Mesangial cell (primary cell): ENCODE measurements at places on chromosomes 4 and X. TPM values are rescaled to one million over a fixed set of nuclear protein-coding genes. Genes with fewer than 3 reads are reported as not detected.

CENPVL2 gene
- not detected in 2 replicates for total RNA-seq

DNAAF6 gene
- not detected in 2 replicates for total RNA-seq

GABRQ gene
- total RNA-seq: under 0.01 and 0.13 TPM in 2 replicates

GLUD2 gene
- total RNA-seq: 0.16 and 0.51 TPM in 2 replicates

FTSJ1 gene
- 72.1 and 146 TPM in 2 replicates for total RNA-seq

XG gene
- total RNA-seq: not detected in 2 replicates

MSANTD1 gene
- 0.16 and 0.25 TPM in 2 replicates for total RNA-seq

CSAG3 gene
- not detected in 2 replicates for total RNA-seq

ITM2A gene
- 0.33 and 0.89 TPM in 2 replicates for total RNA-seq

SSX4B gene
- total RNA-seq: not detected in 2 replicates

GAGE12E gene
- total RNA-seq: not detected in 2 replicates

MTMR8 gene
- total RNA-seq: 0.13 and 0.81 TPM in 2 replicates

TRPC3 gene
- under 0.01 and 0.51 TPM in 2 replicates for total RNA-seq

MAMLD1 gene
- 2.9 and 3.3 TPM in 2 replicates for total RNA-seq
